COR-L47 (cell line): ENCODE measurements at places on chromosomes 3 and 15.

- DNase-seq = no peak
Measured at GRCh38 chr3:17407576-17407975, 334.9 kb downstream of the TBC1D5 start.

GRCh38 chr3:102441832-102442231, 7.0 kb downstream of the ZPLD1 start:
- DNase-seq = no peak

DNA sequence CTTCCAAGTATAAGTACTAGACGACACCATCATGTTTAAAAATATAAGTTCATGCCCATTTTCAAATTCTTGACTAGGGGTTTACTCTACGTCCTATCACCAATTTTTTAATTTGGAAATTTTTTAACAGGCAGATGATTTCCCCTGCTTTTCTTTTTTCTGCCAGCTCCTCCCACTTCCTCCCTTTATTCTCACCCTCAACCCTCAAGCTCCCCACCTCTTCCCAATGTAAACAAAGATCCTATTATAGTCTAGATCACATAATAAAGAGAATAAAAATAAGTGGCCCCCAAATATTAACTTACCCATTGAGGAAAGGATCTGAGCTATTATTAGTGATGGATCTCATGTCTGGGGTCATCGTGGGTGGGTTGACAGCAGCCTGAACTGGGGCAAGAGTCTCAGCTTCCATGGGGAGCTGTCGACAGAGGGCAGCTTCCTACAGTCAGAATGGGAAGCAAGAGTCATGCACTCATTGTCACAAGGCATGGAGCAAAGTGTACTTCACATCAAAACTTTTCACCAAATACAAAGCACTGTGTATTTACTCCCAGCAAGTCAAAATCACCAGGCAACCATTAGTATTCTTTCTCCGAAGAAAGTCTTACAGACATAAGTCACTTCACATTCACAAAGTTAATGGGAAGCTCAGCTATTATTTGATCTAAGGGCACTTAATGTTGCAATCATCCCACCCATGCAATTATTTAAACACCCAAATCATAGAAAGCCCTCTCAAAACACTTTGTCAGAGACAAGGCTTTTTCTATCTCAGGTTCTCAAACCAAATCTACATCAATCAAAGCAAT, 53.2 kb downstream of the TM4SF4 start:
- DNase-seq = no peak

GRCh38 chr15:63504979-63505841, 817 bp downstream of the USP3 start:
- peak; percentile 69 for DNase-seq

DNA sequence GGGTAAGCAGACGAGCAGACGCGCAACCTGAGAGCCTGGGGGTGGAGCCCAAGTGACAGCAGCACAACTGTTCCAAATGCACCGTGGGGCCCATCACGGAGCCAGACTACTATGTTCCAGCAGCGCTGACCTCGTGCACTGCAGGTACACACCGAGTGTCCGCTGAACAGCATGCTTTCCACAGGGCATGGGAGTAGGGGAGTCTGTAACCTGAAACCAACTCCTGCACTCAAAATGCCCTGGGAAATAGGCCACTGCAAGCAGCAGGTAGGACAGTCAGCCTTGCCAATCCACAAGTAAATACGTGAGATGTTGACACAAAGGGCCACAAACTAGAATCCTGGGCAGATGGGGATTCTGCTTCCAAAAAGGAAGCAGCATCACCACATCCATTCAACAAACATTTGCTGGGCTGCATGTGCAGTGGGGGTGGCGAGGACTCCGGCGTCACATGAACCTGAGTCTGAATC, 73.9 kb downstream of the TBC1D2B start:
- DNase-seq = peak; percentile 80

DNA sequence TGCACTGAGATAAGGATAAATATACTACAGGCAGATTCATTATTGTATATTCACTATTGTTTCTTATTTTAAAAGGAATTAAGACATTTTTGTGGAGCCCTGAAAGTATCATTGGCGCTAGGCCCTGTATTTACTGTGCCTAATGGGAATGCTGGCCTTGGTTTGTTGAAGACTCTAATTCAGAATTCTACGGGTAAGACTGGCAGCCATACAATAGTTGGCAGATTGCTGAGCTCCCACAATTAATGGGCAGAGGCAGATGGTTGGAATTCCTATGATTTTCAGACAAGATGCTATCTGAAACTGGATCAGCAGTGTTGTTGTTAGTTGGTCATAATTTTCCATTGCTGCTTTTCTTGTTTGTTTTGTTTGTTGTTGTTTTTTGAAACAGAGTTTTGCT, 14.7 kb downstream of the PGBD4 start:
- no peak for DNase-seq

GRCh38 chr3:869734-870133, 223.1 kb upstream of the CNTN6 start:
- DNase-seq = no peak

DNA sequence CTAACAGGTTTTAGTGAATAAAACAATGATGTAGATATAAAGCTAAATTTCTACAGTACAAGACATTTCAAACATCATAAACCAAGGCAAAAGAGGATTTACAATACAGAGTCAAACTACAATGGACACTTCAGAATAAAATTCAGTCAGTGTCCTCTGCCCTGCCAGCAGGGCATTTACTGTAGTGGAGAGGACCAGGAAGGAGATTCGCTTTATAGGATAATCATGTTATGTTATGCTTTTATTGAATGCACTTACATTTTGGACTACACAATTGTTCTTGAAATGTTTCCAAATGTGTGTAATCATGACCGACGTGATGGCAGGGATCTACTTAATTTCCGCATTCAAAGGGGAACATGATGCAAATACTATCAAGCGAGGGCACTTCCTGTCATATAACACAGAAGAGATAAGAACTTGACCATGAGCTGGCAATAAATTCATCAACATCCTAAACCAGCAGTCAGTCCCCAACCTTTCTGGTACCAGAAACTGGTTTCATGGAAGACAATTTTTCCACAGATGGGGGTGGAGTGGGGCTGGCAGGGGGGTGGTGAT, 925.6 kb downstream of the FHIT start:
- DNase-seq = no peak

GRCh38 chr3:152071924-152072323, 196.8 kb upstream of the MBNL1 start:
- DNase-seq = peak; percentile 26

GRCh38 chr3:127723011-127723567, 50.3 kb downstream of the ABTB1 start:
- DNase-seq = peak; percentile 57

DNA sequence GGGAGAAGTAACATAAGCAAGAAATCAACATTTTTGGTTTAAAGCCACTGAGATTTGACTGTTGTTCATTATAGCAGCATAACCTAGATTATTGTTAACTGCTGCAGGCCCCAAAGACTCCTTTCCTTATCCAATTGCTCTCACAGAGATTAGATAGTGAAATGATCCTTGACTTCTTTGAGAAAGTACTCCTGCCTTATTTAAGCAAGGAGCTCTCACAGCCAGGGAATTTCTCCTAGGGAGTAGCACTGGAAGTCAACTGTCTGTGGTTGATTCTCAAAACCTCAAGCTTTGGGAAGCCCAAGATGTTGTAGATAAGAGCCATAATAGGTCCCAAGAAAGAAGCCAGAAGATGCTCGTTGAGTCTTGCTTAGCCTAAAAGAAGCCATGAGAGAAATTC, 151.8 kb upstream of the TSC22D2 start:
- DNase-seq = no peak

DNA sequence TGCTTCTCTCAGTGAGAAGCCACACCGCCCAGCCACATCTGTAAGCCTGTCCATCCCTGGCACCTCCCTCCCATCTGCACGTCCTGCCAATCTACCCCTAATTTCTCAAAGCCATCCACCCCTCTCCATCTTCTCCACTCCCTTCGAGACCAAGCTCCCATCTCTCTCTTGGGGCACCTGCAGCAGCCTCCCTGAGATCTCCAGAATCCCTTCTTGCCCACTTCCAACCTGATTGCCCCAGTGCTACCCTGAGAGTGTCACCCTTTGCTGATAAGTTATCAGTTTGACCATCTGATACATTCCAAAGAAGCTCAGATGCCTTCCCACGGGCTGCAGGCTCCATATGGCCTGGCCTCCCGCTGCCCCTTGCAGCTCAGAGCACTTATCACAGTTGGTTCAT, 496.1 kb downstream of the SHQ1 start:
- no peak for DNase-seq

DNA sequence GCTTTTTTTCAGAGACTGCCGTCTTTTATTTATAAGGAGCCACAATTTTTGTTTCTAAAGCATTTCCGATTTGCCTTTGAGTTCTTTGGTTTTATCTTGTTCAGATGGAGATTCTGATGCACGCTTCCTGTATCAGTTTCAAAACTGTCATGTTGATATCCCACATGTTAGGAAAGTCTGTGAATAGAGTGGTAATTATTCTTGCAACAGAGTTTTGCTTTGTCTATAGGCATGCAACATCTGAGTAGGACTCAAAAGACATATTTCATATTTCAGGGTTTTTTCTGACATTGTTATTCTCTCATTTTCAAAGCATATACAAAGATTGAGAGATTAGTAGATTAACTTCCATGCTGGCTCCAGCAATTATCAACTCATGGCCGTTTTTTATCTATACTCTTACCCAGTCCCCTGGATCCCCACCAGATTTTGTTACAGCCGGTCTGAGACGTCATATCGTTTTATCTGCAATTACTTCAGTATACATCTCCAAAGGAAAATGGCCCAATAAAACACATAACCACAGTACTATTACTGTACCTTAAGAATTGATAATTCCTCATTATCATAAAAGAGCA, 22.4 kb downstream of the PAQR5 start:
- DNase-seq = no peak

DNA sequence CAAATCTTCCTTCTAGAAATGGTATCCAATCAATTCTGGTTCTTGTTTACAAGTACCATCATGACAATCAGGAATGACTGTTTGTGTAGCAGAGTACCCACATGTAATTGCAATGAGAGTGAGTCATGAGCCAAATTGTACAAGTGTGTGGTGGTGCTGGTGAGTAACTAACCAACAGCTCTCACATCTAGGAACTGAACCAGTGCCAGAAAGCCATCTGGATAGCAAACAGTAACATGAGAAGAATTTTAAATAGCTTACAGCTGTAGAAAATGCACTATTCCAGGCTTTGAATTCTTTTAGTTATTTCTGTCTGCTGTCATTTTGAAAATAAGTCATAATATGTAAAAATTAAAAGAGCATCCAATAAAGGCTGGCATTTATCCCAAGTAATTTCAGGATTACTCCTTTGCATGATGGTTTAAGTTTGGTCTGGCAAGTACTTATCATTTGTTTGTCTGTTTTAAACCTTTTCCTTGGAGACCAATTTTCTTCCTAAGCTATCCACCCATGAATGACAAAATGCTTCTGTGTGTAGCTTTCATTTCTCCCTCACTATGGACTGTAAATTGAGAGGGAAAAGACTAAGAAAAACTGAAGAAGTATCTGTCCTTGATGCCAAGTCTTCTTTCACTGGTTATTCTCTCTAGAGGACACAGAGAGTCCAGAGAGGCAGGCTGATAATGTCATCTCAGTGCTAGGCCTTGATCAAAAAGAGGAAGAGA, 60.0 kb downstream of the PIK3CB start:
- peak; percentile 95 for DNase-seq

GRCh38 chr3:148930752-148931151, 60.6 kb upstream of the GYG1 start:
- DNase-seq = no peak

- DNase-seq = no peak
Measured at GRCh38 chr3:169573148-169573547, 90.4 kb downstream of the MECOM start.

DNA sequence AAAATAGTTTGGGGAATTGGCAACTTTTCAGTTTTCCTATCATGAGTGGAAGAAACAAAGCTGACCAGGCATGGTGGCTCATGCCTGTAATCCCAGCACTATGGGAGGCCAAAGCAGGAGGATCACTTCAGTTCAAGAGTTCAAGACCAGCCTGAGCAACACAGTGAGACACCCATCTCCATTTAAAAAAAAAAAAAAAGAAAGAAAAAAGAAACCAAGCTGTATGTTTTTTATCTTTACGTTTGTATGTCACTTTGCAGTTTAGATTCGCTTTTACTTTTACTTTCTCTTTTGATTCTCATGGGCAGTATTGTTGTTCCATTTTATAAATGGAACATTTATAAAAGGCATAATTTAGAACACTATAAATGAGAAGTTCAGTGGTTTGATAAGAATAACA, 31.2 kb upstream of the TNIK start:
- DNase-seq = no peak
